ENCODE measurements at places on chromosomes 1 and 21.

DNA sequence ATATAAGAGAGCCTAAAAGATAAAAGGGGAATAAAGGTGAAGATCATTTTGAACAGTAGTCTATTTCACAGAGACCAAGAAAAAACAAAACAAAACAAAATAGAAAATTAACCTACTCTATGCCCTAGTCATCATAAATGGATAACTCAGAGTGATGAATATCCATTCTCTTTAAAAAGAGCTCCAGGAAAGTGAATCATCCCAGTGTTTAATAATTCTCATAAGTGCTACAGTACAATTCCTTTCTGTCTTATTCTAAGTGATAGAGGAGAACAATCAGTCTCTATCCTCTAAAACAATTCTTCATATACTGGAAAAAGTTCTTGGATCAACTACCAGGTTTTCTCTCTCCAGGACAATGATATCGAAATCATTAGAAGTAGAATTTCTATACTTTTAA is 45.8 kb downstream of the GDAP2 start:
- H3K4me1 ChIP-seq, result no peaks in the 10 kb centered on the region
- H3K27me3 ChIP-seq, result no peaks in the 10 kb centered on the region
- DNase-seq, result no peak
- H3K27ac ChIP-seq, result no peak overlapping the region
- peaks cover 93% of the 10 kb centered on the region for H3K36me3 ChIP-seq
- no peak overlapping the region for H3K4me3 ChIP-seq

DNA sequence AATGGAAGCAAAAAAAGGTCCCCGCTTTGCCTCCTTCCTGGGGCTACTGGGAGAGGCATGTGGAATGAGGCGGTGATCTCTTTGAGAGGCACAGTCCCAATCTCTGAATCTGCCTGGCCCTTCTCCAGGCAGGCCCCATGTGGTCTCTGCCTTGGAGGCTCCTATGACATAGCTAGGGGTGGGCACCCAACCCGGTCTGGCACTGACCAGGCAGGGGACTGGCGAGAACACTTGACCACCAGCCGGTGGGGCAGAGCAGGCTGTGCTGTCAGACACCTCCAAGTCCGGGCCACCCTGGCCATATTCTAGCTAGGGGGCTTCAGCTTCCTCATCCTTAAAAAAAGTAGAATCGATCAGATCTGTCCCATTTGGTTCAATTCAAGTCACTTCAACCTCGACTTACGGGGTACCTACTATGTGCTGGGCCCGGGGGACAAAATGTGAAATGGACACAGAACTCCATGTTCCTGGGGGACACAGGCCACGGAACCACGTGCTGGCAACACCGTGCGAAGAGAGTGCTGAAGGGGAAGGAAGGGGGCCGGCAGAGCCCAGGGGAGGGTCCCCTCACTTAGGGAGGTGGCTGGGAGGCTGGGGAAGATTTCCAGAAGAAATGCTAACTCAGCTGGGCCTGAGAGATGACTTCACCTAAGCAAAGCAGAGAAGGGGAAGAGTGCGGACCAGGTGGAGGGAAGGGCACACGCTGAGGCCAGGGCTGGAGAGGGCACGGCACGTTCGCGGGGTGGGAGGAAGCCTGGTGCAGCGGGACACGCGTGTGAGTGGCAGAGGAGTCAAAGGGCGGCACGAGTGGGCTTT is 33.3 kb downstream of the HSPG2 start:
- peaks cover 100% of the 10 kb centered on the region for H3K4me1 ChIP-seq
- H3K27ac ChIP-seq, result peak overlapping the region; percentile 92
- H3K36me3 ChIP-seq, result no peaks in the 10 kb centered on the region
- no peaks in the 10 kb centered on the region for H3K27me3 ChIP-seq
- DNase-seq, result no peak

GRCh38 chr1:225253784-225254183 is 174.1 kb downstream of the LBR start:
- H3K4me1 ChIP-seq, result no peaks in the 10 kb centered on the region
- no peak for DNase-seq
- H3K27me3 ChIP-seq, result no peaks in the 10 kb centered on the region
- no peaks in the 10 kb centered on the region for H3K36me3 ChIP-seq

DNA sequence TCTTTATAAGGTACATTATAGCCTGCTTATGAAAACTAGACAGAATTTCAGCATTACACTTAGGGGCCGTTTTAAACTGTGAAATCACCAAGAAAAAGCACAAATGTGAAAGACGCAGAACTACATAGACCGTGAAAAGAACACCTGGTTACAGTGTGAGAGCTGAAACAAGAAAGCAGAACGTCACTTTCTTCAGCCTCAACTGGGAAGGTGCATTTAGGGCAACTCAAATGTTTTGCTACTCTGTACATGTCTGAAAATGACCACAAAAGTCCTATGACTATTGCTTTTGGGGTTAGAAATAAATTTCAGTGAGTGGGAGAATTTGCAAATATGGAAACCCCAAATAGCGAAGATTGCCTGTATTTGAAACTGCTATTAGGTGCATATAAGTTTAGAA is 268.7 kb downstream of the OLFM3 start:
- no peak overlapping the region for H3K4me3 ChIP-seq
- H3K27me3 ChIP-seq, result no peaks in the 10 kb centered on the region
- DNase-seq, result no peak
- no peak overlapping the region for H3K27ac ChIP-seq

DNA sequence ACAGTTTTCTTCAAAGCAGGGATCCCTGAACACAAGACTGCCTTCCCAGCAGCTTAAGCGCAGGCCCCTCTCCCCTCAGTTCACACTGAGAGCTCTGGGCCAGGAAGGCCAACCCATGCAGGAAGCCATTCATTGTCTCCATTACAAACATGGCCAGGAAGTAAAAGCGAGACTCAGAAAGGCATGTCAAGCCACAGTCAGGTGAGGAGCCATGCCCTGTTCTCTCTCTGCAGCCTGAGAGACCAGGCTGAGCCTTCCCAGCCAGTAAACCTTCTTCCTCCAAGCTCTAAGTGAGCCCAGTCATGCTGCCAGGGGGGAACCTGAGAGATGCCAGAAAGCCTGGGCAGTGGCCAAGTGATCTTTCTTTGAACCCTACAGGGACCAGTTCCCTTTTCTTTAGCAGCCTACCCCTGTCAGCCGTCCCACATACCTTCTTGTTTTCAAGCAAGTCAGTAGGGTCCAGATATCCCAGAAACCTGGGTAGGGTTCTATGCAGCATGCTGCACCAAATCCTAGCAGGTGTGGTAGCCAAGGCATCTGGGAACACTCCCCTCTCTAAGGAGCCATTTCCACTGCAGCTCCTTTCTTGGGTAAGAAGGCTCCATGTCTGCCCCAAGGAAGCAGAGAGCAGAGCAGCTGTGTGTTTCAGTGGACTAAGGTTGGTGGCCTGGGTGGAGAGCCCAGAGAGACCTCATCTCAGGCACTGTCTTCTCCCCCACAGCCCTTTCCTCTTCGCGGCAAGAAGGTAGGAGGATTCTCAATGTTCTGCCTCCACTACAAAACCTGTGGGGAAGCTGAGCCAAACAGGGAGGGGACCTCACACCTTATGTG is 977 bp downstream of the TRAF3IP3 start:
- peak overlapping the region; percentile 65 for H3K27ac ChIP-seq
- H3K4me3 ChIP-seq, result peak overlapping the region; percentile 41
- no peak for DNase-seq
- H3K4me1 ChIP-seq, result no peaks in the 10 kb centered on the region
- no peaks in the 10 kb centered on the region for H3K36me3 ChIP-seq
- no peaks in the 10 kb centered on the region for H3K27me3 ChIP-seq

DNA sequence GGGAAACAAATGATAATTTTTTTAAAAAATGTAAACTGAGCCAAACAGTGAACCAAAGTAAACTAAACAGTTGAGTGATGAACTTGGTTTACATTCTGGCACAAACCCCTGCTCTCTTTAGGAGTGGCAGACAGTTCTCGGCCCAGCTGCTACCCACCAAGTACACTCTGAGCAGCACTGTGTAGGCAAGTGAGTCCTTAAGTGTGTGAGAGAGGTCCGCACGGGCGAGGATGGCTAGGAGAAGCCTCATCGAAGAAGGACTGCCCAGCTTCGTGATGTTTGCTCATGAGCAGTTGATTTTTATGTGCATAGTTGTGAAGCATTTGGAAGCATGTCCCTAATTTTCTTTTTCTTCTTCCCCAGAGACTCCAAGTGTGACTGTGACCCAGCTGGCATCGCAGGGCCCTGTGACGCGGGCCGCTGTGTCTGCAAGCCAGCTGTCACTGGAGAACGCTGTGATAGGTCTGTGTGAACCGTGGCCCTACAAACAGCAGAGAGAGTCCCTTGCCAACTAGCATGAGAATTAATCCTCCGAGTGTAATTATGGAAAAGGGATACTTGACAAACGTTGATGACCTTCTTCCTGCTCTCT is 32.1 kb downstream of the LAMC2 start:
- peak overlapping the region; percentile 81 for H3K27ac ChIP-seq
- H3K4me3 ChIP-seq, result no peak overlapping the region
- no peaks in the 10 kb centered on the region for H3K27me3 ChIP-seq
- H3K4me1 ChIP-seq, result peaks cover 34% of the 10 kb centered on the region

All from esophagus squamous epithelium (tissue), 5 donors.